ENCODE measurements at places on chromosomes 3 and 15.

DNA sequence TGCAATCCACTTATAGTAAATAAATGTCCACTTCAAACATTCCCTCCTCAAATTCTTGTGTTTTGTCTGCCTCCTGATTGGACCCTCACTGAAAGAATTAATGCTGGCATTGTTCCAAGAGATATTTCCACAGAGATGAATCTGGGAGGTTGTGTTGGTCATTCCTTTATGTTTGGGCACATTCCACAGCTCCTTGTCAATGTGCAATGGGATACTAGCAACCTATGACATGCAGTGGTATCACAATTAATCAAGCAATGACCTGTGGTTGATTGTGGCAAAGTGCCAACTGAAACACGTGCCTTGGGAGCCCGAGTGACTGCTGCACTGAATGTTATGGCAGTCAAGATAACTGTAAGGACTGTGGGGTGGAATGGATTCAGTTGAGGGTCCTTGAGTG lies 55.0 kb upstream of the SNRPN start:
- DNase-seq = no peak

DNA sequence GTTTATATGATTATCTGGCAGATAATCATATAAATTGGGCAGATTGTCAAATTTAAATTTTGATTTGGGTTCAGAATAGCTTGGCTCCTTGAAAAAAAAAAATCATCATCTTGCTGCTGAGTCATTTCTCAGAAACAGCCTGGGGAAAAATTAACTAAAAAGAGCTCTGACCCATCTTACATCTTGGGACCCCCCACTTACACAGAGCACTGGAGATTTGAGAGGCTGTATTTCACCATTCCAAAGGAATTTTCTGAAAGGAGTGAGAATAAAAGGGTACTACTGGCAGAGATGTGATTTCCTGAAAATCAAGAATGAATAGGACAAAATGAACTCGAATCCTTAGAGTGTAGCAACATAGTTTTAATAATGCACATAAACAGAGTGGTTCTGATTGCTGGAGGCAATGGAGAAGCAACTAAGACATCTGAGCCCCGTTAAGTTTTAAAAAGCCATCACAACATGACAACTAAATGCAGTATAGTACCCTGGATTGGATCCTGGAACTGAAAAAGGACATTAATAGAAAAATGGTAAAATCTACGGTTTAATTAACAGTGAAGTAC lies 97.5 kb downstream of the RFTN1 start:
- no peak for DNase-seq

GRCh38 chr3:143538061-143538460 lies 310.2 kb downstream of the SLC9A9 start:
- no peak for DNase-seq

- DNase-seq = peak; percentile 54
Observed at GRCh38 chr15:25850154-25851111, 12.7 kb downstream of the ATP10A start.

DNA sequence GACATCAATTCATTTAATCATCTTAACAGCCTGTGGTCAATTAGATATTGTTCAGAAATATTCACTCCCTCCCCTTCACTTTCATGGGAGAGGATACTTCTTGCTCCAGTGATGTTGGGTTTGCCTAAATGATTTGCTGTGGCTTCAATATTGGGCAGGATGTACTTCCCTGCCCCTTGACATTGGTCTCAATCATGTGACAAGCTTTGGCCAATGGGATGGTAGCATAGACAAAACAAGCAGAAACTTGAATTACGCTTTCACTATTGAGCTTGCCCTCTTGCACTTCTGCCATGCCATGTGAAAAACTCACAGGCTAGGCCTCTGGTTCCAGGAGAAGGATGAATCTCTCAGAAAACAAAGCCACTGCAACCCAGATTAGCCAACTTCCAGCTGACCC lies 42.2 kb upstream of the STT3B start:
- DNase-seq = no peak

DNA sequence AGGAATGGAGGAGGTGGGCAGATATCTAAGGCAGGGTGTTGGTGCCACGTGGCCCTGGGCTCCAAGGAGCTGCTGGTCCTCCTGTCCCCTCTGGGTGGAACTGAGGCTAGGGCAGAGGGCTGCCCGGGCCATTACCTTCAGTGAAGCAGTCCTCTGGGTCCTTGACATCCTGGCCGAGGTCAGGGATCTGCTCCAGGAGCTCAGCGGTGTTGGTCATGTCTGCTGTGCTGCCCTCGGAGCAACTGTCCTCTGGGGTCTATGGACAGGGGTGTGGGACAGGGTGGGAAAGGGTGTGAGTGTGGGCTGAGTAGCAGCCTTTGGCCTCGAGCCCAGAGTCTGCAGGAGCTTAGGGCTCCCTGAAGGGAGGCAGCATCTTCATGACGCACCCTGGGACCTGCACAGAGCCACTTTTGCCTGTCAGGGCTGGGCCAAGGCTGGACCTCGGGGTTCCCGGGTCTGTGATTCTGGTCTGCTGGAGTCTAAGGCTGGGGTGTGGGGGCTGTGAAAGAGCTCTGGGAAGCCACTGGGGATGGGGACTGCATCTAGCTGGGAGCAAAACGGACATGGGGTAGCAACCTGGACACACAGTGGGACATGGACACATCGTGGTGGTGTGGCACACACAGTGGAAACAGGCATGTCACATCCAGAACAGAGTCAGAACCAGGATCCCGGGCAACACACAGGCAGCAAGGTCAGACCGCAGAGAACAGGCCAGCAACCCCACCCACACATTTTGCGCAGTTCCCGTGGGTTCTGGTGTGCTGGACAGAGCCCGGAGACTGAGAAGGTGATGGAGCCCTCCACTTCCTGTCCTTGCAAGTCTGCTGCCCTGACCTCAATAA lies 72.7 kb downstream of the SCN5A start:
- DNase-seq = no peak

- no peak for DNase-seq
Observed at GRCh38 chr15:91780387-91780786, 73.1 kb upstream of the SLCO3A1 start.

DNA sequence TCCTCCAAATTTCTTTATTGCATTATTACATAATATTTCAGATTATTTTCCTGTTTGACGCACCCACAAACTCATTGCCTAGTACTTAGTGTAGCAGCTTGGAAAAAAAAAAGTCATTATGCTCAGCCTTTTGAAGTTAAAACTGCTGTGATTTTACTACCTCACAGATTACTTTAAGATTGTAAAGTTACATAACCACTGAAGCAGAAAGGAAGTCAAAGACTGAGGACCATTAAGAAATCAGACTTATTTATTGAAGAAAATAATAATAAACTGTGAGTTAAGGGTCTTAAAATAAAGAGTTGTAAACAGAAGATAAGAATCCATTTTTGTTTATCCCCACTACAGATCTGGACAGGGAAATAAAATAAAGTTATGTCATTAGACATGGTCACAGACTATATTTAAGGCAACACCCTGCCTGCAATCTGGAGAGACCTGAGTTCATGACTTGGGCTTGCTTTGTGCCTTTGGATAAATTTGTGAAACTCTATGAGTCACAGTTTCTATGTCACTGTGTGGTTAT lies 212.1 kb upstream of the ROBO2 start:
- DNase-seq = no peak

DNA sequence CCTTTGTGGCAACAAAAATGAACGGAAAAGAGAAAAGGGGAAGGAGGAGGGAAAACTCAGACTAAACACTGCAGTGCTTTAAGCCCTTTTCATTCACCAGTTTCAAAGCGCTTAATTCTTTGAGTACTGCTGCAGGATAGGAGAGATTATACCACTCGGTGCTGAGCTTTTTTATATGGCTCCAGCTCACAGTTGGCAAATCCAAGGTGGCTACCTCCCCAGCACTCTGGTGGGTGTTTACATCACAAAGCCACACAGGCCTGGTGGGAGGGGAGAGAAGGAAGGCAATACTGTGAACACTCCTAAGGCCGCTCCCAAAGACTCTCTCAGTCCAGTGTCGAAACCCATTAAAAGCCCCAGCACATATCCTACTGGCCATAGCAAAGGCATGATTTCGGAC lies 191.4 kb downstream of the STT3B start:
- DNase-seq = no peak

DNA sequence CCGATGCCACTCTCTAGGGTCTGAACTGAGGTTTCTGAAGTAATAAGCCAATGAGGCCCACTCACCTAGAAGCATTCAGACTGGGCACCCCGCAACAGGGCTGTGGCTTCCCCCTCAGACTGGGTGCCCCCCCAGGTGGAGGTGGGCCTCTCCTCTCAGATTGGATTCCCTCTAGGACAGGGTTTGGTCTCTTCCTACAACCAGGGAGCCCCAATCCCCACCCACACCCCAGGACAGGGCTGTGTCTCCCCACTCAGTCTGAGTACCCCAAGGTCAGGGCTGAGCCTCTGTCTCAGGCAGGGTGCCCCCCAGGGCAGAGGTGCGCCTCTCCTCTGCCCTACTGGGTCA lies 27.7 kb downstream of the PTH1R start:
- no peak for DNase-seq

DNA sequence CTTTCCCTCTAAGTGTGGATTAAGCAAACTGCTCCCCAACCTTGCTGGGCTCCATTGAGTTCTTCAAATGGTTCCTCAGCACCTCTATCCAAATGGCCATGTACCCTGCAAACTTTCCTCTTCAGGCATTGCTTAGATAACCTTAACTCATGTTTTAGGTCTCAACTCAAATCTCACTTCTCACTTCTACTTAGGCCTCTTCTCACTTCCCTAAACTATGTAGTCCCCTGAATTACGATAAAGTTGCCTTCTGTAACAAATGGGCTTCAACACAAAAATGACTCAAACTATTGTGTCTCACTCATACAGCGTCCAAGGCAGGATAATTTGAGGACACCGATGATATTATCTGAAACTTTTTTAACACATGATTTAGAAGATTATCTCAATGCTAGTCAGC lies 62.4 kb upstream of the STAC start:
- DNase-seq = no peak

All from stimulated activated CD8-positive, alpha-beta memory T cell treated with anti-CD3 and anti-CD28 coated beads, Interleukin-4, amount 100 ng/mL, for 24 hours (primary cell).